Stomach (tissue), 19 donors: ENCODE measurements at places on chromosomes 12 and 14. TPM values are rescaled to one million over a fixed set of nuclear protein-coding genes. Genes with fewer than 3 reads are reported as not detected.

DNA sequence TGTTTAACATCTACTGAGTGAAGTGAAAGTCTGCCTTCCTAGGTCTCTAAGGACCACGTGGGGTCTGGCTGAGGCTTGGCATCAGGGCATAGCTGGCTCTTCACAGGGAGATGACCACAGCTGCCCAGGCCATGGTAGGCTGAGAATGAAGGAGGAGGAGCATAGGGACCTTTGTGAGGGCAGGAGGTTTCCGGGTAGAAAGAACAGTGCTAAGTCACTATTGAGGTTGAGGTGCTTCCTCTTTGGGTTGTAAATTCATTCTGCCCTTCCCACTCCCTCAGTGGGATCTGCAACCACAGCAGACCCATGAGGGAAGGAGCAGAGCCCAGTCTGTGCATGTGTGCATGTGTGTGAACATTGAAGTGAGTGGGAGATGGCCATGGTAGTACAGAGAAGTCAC, 909.6 kb downstream of the VRK1 start:
- DNase-seq = no peak

GRCh38 chr14:104359301-104359968, 220.1 kb upstream of the C14orf180 start:
- DNase-seq = no peak

DNA sequence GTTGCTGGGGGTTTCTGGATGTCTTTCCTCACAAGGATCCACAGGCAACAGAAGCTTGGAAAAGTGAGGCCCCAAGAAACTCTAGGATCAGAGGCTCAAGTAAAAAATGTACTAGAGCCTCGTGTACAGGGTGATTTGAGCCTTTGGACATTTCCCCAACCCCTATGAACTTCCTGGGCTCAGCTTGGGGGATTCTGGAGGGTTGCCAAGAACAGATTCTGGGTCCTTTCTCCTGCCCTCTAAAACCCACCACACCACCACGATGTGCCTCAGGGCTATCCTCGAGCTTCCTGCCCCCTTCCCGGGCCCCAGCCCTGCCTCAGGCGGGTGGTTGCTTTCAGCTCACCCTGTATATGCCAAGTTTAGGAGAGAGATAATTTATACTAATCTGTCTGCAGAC, 583 bp downstream of the FAM186B start:
- DNase-seq = no peak

- no peak for DNase-seq
Observed at GRCh38 chr12:53626702-53627169, 554 bp upstream of the ATF7 start.

DNA sequence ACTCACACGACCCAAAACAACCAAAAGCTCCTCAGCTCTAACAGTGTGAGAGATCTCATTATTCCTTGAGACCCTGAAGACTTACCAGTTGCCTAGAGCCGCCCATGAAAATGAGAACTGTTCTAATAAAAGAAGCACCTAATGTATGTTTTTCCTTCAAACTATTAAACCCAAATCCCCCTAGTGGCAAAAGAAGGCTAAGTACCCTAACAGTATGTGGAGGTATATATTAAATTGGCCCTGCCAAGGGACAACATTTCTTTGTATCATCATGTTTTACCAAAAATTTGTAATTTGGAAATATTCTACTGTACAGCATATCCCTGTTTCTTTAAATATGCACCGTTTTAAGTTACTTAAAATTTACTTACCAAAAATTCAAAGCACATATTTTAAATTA, 38.0 kb upstream of the PPFIA2 start:
- no peak for DNase-seq

DNA sequence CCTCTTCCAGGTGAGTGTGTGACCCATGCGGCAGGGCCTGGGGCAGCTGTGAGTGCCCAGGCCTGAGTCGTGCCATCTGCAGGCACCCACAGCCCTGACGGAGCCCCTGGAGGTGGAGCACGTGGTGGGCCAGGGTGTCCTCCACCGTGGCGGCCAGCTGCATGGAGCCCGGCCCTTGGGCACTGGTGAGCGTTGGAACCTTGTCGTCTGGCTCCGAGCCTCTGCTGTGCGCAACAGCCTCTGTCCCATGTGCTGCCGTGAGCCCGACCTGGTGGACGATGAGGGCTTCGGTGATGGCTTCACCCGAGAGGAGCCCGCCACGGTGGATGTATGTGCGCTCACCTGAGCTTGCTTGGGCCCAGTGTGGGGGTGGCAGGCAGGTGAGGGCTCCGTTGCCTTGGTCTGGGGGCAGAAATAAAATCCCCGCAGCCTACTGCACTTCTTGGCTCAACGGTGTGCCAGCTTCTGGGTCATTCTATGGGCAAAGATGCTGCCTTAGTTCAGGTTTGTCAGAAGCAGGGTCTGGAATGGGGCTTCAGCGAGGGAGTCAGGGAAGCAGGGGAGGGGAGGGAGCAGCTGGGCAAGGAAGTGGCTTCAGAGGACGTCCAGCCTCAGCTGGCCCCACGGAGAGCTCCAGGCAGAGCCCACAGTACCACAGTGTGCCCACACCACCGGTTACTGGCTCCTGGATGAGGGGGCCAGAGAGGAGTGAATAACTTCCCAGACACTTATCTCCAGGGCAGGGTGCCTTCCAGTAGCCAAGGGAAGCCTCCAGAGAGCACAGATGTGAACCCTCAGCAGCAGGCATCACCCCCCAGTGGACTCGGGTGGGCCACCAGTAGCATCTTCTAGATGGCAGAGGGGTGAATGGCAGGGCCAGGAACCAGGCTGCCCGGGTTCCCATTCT, 1.2 kb upstream of the ARL6IP4 start:
- no peak for DNase-seq

- no peak for DNase-seq
Observed at GRCh38 chr12:65156366-65156841, 13.0 kb upstream of the LEMD3 start.

The FGF23 gene
- not detected for total RNA-seq

DNA sequence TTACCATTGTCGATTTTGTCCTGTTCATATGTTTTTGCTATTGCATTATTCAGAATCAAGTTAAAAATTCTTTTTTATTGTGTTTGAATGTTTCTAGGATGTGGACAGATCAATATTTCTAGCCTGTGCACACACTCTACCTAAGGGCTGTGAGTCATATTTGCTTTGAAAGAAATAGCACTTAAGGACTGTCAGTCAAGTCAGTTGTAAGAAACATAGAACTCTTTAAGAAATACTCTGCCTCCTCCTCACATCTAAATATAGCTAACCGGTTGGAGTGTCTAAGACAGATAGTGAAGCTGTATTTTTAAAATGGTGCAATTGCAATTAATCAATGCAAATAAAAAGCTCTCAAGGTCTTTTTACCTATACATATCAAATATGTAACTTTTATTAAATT, 17.9 kb upstream of the MGST1 start:
- no peak for DNase-seq

The ACSM4 gene
- not detected for total RNA-seq

GRCh38 chr12:22431693-22432251, 97.3 kb upstream of the ST8SIA1 start:
- DNase-seq = no peak
